ENCODE measurements at places on chromosomes 11 and 22.

DNA sequence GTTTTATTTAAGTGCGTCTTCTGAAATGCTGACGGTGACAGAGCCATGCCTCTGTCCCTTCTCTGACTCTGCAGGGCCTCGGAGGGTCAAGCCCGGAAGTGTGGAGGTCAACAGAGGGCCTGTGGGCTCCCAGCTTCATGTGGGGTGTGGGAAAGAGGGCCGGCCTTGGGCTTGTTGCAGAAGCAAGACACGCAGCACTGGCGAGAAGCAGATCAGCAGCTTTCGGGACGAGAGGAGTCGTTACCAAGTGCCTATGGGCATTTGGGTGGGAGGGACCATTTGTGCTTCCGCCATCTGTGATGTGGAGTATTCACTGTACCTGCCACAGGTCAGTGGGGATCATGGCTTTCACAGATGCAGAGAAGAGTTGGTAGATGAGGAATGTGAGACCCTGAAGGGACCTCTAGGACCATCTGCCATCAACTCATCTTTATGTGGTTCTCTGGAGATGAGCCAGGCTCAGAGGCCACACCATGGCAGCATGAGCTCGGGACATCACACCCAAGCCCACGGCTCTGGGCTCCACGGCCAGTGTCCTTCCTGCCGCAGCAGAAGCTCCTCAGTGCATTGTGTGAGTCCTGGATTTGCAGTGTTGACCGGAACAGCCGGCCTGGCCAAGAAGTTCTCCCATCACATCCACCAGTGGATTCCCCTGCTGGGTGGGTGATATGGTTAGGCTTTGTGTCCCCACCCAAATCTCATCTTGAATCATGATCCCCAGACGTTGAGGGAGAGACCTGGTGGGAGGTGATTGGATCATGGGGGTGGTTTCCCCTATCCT, 590.7 kb downstream of the TBC1D22A start:
- DNase-seq = no peak

- no peak for DNase-seq
Observed at GRCh38 chr22:32964411-32965057, 93.6 kb downstream of the SYN3 start.

DNA sequence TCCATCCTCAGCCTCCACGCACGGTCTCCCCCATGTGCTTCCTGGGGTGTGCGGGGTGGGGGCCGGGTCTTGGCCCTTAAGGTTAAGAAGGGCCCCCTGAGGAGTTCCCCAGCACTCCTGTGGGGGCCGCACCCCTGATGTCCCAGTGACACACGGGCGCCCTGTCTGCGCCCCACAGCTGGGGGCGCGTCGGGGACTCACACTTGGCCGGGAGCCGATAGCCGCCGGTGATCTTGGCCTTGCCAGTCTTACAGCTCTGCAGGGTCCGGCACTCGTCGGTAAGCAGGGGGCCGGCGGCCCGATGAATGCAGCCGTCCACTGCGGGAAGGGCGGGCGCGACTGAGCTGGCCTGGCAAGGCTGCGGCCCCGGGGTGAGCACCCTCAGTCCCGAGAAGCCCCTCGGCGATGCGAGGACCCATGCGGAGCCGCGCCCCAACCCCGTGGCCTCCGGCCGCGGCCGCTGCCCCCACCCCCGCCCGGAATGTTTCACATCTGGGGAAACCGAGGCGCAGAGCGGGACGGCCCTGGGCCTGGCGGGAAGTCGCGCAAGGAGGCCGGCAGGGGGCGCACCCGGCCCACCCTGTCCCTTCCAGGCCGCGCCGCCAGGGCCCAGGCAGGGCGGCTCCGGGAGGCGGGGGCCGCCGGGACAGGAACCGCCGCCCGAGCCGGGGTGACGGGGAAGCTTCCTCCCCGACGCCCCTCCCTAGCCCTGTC, 13.9 kb downstream of the OTUB1 start:
- DNase-seq = peak; percentile 67

DNA sequence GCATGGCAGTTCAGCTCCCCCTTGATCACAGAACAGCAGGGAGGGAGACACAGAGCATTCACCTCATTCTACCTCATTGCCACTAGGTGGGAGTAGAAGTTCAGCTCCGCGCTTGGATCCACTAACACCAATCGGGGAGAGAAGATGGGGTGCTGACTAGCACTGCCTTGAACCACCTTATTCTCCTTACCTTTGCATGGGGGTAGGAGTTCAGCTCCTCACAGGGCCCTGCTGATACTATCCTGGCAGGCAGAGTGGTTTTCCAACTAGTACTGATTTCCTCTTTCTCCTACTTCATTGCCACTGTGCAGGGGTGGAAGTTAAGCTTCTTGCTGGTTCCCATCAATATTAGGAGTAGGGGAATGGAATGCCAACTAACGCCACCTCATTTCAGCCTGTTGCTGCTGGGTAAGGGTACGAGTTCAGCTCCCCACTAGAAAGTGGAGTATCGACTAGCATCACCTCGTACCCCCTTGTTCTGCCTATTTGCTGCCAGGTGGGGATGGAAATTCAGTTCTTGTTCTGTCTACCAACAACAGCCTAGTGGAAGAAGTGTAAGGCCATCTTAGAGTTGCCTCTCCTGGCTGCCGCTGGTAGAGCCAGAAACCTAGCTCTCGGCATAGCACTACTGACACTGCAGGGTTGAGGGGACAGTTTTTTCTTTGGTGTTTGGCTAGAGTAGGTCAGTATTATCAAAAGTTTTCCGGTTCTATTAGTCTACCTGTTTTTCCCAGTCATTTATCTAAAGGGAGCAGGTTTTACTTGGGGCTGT, 550.9 kb upstream of the CCDC90B start:
- DNase-seq = no peak

- DNase-seq = peak; percentile 58
Observed at GRCh38 chr11:65639623-65640482, 2.0 kb downstream of the SIPA1 start.

DNA sequence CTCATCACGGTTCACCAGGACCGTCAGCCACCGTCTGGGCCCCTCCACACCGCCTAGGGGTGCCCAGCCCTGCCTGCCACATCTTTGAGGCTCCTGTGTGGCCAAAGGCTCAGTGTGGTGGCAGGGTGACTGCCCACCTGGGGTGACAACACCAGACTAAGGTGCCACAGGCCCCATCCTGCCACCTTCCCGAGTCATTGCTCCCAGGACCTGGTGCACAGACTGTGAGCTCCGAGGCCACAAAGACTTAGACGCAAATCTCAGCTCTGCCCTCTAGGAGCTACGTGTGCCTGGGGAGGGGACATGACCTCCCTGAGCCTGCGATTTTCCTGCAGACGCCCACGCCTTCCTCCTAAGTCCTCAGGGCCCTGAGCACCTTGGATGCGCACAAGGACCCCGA, 36.5 kb downstream of the KIAA0930 start:
- no peak for DNase-seq

DNA sequence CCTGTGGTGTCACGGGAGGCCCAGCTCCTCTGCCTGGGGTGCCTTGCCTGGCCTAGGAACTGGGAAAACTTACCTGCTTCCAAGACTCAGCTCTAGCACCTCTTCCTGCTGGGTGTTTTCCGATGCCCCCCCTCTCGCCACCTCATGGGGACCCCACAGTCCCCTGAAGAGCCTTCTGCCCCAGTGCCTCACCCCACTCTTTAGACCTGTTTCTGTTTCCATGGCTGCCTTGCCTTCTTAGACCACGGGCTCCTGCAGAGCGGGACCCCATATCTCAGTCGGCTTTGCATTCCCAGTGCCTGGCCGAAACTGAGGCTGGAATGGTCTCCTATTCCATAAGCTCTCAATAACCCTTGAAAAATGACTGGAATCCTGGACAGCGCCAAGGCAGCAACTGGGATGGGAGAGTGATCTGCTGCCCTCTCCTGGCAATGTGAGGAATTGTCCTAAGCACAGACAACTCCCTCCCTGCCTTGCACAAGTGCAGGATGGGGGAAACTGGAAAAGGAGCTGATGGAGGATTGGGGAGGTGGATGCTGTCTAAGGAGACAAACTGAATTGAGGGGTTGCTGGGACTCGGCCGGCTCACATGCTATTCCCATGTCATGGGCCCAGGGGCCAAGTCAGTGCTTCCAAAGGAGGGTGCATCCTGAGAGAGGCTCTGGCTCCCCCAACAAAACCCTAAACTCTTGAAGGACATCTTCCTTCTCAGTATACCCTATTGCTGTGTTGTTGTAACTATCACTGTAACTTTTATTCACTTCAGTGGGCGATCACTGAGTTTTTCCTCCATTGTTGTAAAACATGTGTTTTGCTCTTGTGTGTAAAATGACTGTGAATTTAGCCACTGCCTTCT, 26.6 kb upstream of the IL17RA start:
- DNase-seq = peak; percentile 33

- DNase-seq = no peak
Observed at GRCh38 chr11:65266210-65266609, 4.4 kb downstream of the POLA2 start.

DNA sequence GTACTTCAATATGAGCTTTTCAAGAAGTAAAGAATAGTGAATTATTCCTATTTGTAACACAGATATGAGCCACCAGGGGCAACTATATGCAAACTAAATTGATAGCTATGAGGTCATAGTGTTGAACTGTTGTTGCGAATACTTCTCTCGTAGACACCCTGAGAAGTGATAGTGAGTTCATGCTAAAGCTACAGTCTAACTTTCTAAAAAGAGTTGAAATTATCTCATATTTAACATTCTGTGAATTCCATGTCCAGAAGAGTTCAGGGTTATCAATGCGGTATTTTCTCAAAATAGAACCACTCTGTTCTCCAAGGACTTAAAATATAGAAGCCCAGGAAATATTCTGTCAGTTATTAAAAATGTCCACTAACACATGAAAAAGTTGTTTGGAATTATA, 185.4 kb downstream of the AASDHPPT start:
- DNase-seq = no peak

DNA sequence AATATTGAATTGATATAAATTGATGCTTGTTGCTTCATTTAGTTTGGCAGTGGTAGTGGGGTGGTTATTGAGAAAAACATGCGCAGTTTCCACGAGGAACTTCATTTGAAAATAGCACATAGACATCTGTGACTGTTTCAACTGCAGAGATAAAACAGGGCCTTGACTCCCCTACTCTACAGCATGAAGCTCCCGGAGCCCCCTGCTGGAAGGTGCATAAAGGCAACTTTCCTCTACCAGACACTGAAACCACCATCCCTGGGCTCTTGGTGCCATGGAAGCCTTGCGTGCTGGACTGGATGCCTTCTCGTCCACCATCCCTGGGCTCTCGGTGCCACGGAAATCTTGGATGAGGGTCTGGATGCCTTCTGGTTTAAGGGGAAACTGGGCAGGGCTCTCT, 195.9 kb downstream of the CSNK2A3 start:
- DNase-seq = peak; percentile 56

- DNase-seq = no peak
Observed at GRCh38 chr11:14619603-14620531, 23.7 kb upstream of the PDE3B start.

GRCh38 chr11:120032766-120033390, 105.0 kb downstream of the TRIM29 start:
- DNase-seq = no peak
